ENCODE measurements at places on chromosomes 12 and 14.

GRCh38 chr14:59161561-59162175, 26.8 kb upstream of the DAAM1 start:
- no peak overlapping the region for H3K27ac ChIP-seq
- H3K27me3 ChIP-seq, result no peaks in the 10 kb centered on the region
- H3K4me3 ChIP-seq, result no peak overlapping the region
- DNase-seq, result peak; percentile 38

DNA sequence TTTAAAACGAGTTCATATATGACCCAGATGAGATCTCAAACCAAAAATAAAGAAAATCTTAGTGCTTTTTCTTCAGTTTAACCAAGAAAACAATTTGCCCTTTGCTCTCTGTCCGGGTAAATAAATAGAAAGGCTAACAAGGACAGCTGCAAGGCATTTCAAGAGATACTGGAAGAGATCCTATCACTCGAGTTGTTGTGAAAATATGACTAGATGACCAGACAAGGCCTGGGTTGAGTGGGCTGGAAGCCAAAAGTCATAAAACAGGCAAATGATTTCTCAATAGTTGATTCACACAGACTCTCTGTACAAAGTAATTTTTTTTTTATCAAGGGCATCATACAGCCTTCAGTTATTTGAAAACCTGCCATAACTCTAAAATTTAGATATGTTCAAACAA, 55.9 kb upstream of the AVPR1A start:
- no peak overlapping the region for H3K27ac ChIP-seq
- no peak overlapping the region for H3K4me3 ChIP-seq
- DNase-seq, result peak; percentile 65
- no peaks in the 10 kb centered on the region for H3K36me3 ChIP-seq
- H3K4me1 ChIP-seq, result no peaks in the 10 kb centered on the region
- no peaks in the 10 kb centered on the region for H3K27me3 ChIP-seq

DNA sequence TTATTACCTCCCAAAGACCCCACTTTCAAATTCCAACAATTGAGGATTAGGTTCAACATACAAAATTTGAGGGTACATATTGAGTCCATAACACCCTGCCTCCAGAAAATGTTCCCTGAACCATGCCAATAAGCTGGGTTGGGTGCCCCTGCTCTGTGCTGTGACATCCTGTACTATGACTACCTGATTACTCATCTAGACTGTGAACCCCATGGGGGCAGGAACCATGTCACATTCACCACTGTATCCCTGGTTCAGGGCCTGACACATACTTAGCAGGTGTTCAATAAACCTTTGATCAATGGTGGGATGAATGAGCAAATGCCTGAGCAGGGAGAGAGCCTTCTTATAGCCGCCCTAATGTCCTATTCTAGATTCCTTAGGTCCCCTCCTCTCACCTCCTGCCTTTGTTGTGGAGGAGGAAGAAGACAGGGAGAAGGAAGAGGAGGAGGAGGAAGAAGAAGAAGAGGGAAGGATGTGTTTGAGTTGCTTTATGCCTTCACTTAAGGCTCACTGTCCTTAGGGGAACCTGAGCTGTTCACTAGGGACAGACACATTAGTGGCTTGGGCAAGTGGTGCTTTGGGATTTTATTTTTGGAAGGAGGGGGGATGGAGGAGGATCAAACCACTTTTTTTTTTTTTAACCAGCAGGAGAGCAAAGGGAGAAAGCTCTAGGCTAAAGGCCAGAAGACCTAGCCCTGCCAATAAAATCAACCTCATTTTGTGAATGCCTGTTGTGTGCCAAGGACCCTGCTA, 21.3 kb downstream of the GPR68 start:
- no peak for DNase-seq
- no peaks in the 10 kb centered on the region for H3K27me3 ChIP-seq
- H3K36me3 ChIP-seq, result peaks cover 6% of the 10 kb centered on the region

- H3K27me3 ChIP-seq, result no peaks in the 10 kb centered on the region
- no peaks in the 10 kb centered on the region for H3K36me3 ChIP-seq
- DNase-seq, result peak; percentile 18
- H3K27ac ChIP-seq, result no peak overlapping the region
- no peak overlapping the region for H3K4me3 ChIP-seq
These were observed 93.9 kb upstream of the DCN start for GRCh38 chr12:91276509-91276908.

GRCh38 chr14:88089445-88089844, 84.5 kb downstream of the GPR65 start:
- H3K36me3 ChIP-seq, result no peaks in the 10 kb centered on the region
- no peak overlapping the region for H3K27ac ChIP-seq
- no peaks in the 10 kb centered on the region for H3K27me3 ChIP-seq
- no peak for DNase-seq
- H3K4me3 ChIP-seq, result no peak overlapping the region

DNA sequence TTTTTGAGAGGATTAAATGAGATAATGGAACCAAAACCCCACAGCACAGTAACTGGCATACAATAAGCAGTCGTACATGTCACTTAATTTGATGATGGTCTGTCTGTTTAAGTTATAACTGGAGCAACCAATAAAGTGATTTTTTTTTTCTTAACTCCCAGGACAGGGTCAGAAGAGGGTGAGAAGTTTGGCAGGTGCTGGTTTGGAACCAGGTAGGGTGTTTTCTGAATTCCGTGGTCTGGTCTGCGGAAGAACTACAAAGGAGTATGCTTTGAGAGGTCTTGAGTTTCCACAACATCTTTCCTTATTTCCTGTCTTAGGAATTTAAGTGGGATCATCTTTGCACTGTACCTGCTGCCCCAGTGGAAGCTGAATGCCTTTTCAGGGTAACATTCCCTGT, 111.7 kb downstream of the SLC8A3 start:
- no peaks in the 10 kb centered on the region for H3K4me1 ChIP-seq
- H3K36me3 ChIP-seq, result no peaks in the 10 kb centered on the region
- H3K4me3 ChIP-seq, result no peak overlapping the region
- no peak for DNase-seq
- no peak overlapping the region for H3K27ac ChIP-seq
- H3K27me3 ChIP-seq, result no peaks in the 10 kb centered on the region

DNA sequence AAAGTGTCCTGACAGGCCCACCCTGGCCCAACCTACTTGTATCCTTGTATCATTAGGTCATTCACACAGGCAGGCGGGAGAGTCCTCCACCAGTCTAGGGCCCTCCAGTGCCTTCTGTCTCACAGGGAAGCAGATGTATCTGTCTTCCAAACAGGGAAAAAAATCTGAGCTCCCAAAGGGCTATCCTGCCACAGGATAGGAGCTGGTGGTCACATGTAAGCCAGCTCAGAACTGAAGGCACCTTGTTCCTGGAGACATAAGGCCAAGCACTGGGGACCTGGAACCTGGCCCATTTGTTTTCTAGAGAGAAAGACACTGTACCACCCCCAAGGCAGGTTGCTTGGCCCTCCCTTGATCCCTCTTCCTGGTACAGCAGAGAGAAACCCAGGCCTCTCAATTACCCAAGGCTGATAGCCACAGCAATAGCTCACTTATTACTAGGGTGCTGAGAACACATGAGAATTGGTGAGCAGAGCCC, 19.4 kb upstream of the PLEKHH1 start:
- no peak for DNase-seq
- peaks cover 29% of the 10 kb centered on the region for H3K27me3 ChIP-seq
- H3K4me1 ChIP-seq, result peaks cover 4% of the 10 kb centered on the region
- H3K27ac ChIP-seq, result no peak overlapping the region

DNA sequence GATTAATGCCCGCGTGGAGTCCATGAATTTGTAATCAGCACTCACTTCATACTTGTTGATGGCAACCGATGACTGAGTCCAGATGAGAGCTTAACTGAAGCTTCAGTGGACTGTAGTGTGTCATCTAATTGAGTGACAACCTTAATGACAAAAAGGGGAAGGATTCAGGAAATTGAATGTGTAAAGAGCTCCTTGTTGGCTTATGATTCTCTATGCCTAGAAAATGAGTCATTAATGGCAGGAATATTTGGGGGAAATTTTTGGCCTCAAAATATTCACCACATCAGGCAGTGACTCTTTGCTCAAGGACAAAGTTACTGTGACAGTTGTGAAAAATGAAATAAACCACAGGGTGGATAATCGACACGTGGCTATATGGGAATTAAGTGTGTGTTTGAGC, 55.3 kb upstream of the STON2 start:
- H3K36me3 ChIP-seq, result no peaks in the 10 kb centered on the region
- no peak for DNase-seq
- no peak overlapping the region for H3K27ac ChIP-seq
- no peaks in the 10 kb centered on the region for H3K27me3 ChIP-seq

- H3K4me1 ChIP-seq, result no peaks in the 10 kb centered on the region
- H3K36me3 ChIP-seq, result peaks cover 4% of the 10 kb centered on the region
- H3K27me3 ChIP-seq, result no peaks in the 10 kb centered on the region
- no peak for DNase-seq
These were observed 24.4 kb downstream of the FBRSL1 start for GRCh38 chr12:132514216-132514820.

DNA sequence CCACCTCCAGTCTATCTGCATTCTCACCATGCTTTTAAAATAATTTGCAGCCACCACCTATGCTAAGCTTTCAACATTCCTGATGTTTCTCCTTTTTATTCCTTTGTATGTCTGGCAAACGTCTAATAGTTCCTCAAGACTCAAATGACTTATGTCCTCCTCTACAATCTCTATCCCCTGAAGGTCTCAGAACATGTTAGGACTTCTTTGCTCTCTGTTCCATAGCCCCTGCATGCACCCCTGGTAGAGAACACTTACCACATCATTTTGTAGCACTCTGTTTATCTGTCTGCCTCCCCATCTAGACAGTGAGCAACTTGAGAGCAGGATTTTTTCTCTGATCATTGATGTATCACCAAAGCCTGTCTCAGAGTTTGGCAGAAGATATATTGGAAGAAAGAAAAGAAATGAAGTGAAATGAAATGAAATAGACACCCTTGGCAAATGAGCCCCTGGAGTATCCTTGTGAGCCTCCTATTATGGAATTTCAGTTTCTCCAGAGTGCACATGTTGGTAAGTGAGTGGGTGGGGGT, 1231.2 kb upstream of the FLRT2 start:
- H3K27ac ChIP-seq, result peak overlapping the region; percentile 83
- DNase-seq, result peak; percentile 3
- H3K4me1 ChIP-seq, result peaks cover 2% of the 10 kb centered on the region
- H3K27me3 ChIP-seq, result no peaks in the 10 kb centered on the region

DNA sequence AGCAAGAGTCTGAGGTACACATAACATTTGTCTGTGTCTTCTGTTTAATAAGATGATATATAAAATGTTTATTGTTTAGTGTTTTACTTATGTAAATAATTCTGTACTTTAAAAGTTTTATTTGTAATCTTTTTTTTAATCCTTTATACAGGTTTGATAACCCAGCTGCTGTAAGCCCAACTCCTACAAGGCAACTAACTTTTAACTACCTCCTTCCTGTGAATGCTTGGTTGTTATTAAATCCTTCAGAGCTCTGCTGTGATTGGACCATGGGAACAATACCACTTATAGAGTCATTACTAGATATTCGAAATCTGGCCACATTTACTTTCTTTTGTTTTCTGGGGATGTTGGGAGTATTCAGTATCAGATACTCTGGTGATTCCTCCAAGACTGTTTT, 24.1 kb downstream of the TMTC3 start:
- no peak overlapping the region for H3K4me3 ChIP-seq
- H3K4me1 ChIP-seq, result no peaks in the 10 kb centered on the region
- H3K27ac ChIP-seq, result no peak overlapping the region
- DNase-seq, result no peak
- H3K36me3 ChIP-seq, result peaks cover 4% of the 10 kb centered on the region
- no peaks in the 10 kb centered on the region for H3K27me3 ChIP-seq

DNA sequence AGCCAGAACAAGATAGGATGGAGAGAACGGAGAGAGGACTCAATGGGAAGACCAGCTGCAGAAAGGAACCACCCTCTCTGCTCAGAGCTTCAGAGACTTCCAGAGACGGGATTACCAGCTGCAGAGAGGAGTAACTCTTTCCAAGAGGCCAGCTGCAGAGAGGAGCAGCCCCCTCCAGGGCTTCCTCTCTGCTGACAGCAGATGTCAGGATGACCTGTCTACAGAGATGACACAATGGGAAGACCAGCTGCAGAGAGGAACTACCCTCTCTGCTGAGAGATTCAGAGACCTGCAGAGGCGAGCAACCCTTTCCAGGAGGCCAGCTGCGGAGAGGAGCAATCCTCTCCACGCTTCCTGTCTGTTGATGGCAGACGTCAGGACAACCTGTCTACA, 61.8 kb downstream of the KLRG1 start:
- DNase-seq, result no peak
- no peaks in the 10 kb centered on the region for H3K36me3 ChIP-seq
- H3K27me3 ChIP-seq, result no peaks in the 10 kb centered on the region
- no peak overlapping the region for H3K4me3 ChIP-seq

DNA sequence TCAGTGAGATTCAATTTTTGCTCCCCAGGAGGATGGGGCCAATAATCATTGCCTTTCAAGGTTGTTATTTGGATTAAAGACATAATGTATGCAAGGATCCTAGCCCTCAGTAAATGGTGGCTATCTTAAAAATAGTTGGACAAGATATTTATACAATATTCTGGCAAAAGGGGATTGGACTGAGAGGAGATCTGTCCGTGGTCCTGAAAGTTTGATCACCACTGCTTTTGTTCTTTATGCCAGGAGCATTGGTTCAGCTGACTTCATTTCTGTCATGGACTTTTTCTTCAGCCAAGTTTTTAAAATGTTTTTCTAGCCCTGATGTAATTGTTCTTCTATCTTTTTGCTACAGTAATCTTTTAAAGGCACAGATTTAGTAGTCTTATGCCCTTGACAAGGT, 70.2 kb upstream of the TCL1A start:
- no peaks in the 10 kb centered on the region for H3K4me1 ChIP-seq
- H3K27me3 ChIP-seq, result no peaks in the 10 kb centered on the region
- no peak overlapping the region for H3K27ac ChIP-seq

GRCh38 chr12:121801595-121802484, 2.0 kb upstream of the SETD1B start:
- H3K4me1 ChIP-seq, result peaks cover 33% of the 10 kb centered on the region
- peaks cover 20% of the 10 kb centered on the region for H3K36me3 ChIP-seq
- DNase-seq, result peak; percentile 25
- no peaks in the 10 kb centered on the region for H3K27me3 ChIP-seq

DNA sequence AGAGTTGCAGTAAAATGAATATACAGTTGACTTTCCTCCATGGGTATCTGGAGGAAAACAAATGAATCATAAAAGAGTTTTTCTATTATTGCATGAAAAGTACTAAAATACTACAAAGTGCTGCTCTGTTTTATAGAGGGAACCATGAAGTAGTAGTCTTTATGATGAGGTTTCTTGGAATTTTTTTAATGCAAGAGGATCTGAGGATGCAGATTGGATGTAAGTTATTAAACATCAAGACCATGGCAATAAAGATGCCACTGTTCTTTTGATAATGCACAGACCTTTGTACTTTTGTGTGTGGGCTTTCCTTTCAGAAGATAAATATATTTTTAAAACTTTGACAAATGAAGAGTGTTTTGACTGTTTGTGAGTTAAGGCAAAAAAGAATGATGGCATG, 87.5 kb downstream of the DACT1 start:
- H3K27ac ChIP-seq, result no peak overlapping the region
- no peaks in the 10 kb centered on the region for H3K27me3 ChIP-seq
- H3K4me3 ChIP-seq, result no peak overlapping the region
- no peaks in the 10 kb centered on the region for H3K36me3 ChIP-seq
- no peak for DNase-seq

DNA sequence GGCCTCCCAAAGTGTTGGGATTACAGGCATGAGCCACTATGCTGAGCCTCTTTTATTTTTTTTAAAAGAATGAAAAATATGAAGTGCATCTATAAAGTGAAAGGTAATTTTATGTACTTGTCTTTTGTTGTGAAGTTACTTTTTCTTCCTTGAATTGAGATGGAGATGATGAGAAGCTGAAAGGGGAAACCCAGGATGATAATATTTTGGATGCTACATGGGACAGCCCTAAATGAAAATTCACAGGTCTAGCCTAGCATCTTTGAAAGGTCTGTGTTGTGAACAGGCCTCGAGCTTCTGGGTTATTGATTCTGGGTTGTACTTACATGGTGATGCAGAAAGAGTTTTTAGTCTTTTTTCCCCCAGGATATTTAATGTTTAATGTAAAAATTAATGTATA, 14.6 kb downstream of the DIP2B start:
- no peak overlapping the region for H3K27ac ChIP-seq
- DNase-seq, result no peak
- H3K4me3 ChIP-seq, result no peak overlapping the region
- peaks cover 3% of the 10 kb centered on the region for H3K36me3 ChIP-seq

Measured in trophoblast cell (in vitro differentiated cells and primary cell).